ENCODE measurements at places on chromosomes 12 and 14.

DNA sequence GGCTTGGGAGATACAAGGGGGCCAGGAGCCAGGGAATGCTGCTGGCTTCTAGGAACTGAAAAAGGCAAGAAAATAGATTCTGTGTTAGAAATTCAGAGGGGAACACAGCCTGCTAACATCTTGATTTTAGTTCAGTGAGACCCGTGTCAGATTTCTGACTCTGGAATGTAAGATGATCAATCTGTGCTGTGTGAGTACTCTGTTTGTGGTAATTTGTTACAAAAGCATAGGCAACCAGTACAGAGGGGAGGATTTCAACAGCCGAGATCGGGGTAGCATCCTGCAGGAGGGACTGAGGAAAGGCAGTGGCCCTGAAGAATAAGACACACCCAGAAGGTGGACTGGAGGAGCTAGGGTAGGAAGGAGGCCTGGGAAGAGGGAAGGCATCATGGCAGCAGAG lies 410.0 kb upstream of the CCDC196 start:
- no peak for DNase-seq

DNA sequence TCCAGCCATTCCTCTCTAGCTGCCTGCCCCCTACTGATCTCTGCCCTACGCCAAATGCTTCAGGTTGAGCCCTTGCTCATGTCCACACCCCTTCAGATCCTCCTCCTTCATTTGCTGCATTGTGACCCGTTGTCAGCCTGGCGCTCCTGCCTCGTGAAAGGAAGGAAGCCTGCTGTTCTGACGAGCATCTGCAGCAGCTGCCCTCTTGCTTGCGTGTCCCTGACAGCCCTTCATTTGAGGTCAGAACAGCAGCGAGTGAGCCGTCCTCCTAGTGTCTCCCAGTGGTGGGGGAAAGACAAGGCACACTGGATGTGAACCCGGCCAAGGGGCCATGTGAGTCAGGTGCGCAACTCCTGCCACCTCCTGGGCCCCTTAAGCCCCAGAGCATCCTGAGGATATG lies 3.0 kb upstream of the PIANP start:
- no peak for DNase-seq

DNA sequence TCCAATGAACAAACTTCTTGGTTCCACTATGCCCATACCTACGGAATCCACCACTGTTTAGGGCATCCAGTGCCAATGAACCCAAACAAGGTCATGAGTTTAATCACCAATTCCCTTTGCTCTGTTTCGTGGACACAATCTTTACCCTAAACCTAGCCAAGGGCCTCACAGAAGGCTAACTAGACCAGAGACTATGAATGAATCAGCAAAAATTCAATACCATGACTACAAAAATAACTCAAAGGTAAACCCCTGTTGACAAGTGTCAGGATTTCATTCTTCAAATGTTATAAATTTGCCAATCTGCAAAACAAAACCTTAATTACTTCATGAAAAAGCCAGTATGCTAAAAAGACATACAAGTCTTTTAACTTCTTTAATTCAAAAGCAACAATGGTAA lies 96.7 kb downstream of the CEP128 start:
- DNase-seq: no peak

- no peak for DNase-seq
These were observed 138.2 kb downstream of the NUAK1 start for GRCh38 chr12:106000382-106001104.

- DNase-seq: no peak
These were observed 527.2 kb downstream of the FLRT2 start for GRCh38 chr14:86057018-86057667.

- DNase-seq: no peak
These were observed 73.9 kb upstream of the CAPRIN2 start for GRCh38 chr12:30828686-30829085.

DNA sequence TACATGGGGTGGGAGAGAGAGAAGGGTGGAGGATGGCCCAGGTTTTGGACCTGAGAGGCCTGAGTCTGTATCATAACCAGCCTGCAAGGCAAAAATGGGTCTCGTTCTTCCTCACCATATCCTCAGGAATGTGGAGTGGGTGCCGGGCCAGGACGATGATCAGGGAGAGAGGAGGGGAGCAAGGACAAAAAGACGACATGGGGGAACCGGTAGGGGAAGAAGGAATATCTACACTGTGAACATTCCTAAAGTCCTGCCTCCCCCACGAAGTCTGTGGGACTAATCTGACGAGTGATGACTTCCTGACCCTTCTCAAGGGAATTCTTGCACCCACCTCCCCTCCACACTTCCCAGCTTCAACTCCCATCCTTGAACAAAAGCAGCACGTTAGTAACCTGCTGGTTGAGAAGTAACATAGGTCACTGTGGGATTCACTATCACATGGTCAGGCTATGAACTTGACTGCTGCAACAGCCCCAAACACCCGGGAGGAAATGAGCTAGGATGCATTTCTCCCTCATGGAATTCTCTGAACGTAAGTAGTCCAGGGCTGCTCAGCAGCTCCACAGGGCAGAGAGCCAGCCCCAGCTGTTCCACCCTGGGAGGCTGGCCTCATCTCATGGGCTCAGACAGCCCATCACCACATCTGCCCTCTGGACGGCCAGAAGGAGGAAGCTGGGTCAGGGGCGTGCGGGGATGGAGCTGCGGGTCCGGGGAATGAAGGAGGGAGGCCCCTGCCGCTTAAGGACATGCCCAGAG lies 36.8 kb upstream of the VWF start:
- no peak for DNase-seq

Data from stimulated activated CD8-positive, alpha-beta memory T cell treated with anti-CD3 and anti-CD28 coated beads, Interleukin-4, amount 100 ng/mL, for 4 hours (primary cell).